DMS79 (cell line): ENCODE measurements at places on chromosomes 3 and 15.

- no peak for DNase-seq
Observed at GRCh38 chr15:65222891-65223290, 11.6 kb upstream of the CILP start.

DNA sequence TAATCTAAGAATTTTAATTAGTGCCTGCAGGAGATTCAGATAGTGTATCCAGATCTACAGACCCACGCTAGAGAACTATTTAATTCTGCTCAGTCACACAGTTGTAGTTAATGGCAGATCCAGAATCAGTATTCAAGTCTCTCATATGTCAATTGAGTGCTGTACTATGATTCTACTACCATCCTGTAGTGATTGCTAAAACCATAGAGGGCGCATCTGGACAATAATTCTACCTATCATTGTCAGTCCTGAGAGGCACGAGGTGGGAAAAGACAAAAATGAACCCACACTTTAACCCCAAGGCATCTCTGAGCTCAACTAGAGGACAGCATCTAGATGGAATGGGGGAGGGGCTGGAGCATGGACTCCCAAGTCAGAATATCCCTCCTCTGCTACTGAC lies 22.7 kb downstream of the DHX36 start:
- DNase-seq, result no peak

DNA sequence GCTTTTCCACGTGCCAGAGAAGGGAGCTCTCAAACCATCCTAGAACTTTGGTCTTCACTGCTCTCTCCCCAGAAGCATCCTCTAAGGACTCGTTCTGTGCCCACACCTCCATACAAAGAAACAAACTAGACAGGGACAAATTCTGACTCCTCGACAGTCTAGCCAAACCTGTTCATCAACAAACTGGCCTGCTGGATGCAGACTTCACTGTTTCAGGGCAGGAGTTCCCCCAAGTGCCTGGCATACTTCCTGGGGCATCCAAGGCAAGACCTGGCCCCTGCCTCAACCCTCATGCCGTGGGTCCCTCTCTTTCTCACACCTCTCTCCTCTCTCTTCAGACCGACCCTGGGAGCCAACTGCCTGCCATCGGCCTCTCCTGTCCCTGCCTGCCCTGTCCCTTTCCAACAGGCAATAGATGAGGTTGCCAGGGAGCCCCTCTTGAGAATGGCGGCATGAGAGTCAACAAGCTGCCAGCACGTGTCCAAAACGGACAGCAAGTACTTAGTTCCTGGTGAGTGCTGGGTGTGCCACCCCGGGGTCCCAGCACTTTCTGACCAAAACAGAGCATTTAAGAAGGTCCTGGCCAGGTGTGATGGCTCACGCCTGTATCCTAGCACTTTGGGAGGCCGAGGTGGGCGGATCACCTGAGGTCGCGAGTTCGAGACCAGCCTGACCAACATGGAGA lies 79.1 kb upstream of the HES1 start:
- DNase-seq, result peak; percentile 13

DNA sequence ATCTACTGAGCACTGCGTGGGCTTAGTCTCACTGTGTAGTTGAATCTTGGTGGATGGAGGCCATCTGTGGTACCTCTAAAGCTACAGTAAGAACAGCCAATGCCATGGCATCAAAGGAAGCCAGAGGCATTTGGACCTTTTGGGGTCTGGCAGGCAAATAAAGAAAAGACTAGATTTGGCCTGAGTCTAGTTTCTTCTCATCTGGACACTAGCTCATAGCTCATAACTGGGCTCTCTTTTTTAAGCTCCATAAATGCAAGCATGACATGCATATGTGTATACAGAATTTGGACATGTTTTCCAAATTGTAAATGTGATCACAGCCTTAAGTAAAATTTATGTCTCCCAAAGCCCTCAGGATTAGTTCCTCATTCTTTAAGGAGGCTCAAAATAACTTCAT lies 107.5 kb downstream of the CNTN6 start:
- DNase-seq, result no peak

GRCh38 chr15:72197041-72197459 lies 537 bp downstream of the GRAMD2A start:
- no peak for DNase-seq

- no peak for DNase-seq
Observed at GRCh38 chr3:194723846-194724618, 38.3 kb downstream of the FAM43A start.

GRCh38 chr3:134823679-134824078 lies 28.6 kb downstream of the EPHB1 start:
- no peak for DNase-seq

DNA sequence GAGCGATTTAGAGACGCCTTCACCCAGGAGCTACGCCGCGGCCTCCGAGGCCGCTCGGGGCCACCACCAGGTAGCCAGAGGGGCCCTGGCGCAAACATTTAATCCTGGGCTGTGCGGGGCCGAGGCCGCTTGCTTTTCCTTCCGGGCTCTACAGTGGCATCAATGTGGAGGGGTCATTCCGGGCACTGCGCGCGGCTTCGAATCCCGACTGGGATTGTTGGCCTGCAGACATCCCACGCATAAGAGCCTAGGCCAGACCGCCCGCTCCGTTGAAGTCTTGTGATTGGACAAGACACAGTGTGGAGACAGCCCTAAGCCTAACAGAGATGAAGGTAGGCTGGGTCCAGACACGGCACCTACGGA lies 568 bp upstream of the NCBP2 start:
- DNase-seq, result no peak
